ENCODE measurements at places on chromosomes 1 and 21.

GRCh38 chr1:179921981-179922872 lies 32.4 kb upstream of the CEP350 start:
- no peak for DNase-seq

DNA sequence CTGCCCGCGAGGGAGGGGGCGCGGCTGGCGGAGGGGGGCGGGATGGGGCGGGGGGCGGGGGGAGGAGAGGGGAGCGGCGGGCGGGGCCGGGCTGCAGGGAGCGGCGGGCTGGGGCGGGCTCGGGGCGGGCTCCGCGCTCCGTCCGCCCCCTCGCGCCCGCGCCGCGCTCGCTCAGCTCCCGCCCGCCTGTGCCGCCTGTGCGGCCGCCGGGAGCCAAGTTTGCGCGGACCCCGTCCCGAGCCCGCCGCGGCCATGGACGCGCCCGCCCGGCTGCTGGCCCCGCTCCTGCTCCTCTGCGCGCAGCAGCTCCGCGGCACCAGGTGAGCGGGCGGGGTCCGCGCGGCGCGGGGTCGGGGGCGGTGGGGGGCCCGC lies at the start of gene GABRD:
TSS of gene GABRD (plus strand) at position 174 of the 372 bp plus-strand sequence. CDS start at position 253, 79 bp downstream.
- no peak for DNase-seq

- no peak for DNase-seq
Observed at GRCh38 chr21:31318971-31319370, 25.1 kb downstream of the TIAM1 start.

DNA sequence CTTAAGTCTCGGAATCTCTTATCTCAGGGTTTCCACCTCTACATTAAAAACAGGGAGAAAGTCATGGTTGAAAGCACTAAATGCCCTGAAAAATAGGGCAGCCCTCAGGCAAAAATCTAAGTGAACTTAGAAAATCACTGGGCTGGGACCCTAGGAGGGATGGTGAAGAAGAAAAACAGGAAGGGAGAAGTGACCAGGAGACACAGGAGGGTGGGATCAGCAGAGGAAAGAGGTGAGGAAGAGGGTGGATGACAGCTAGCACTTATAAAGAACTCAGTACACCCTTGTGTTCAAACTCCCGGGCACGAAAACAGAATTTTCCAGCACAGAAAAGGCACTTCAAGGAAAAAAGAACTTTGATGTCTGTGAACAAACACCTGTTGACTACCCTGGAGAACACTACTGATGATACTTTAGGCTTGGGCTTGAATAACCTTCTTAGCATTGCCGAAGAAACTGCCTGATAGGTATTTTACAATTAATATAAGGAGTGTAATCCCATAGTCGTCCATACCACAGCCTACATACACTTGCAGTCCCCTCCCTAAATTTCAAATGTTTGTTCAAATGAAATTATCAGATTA lies 2.0 kb downstream of the CHML start:
- DNase-seq = no peak

GRCh38 chr1:83918688-83919285 lies 80.1 kb downstream of the TTLL7 start:
- no peak for DNase-seq

GRCh38 chr1:65509912-65510680 lies 89.6 kb downstream of the LEPR start:
- DNase-seq = no peak

- DNase-seq = no peak
Observed at GRCh38 chr1:71641903-71642302, 561.1 kb upstream of the ZRANB2 start.

GRCh38 chr1:229253151-229253974 lies 17.5 kb upstream of the RAB4A start:
- no peak for DNase-seq

DNA sequence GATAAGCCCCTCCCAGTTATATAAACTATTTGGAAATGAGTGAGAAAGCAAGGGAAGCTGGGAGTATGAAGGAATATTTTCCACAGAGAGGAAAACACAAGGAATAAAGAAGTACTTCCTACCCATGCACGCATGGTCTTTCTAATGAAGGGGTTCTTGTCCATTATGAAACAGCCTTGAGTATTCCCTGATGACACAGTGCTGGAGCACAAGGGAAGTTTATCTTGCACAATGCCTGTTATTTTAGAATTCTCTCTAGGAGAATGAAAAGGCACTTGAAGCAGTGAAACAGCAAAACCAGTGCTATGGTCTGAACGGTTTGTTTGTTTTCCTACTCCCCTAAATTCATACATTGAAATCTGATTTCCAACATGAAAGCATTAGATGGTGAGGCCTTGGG lies 38.6 kb upstream of the ADAMTS1 start:
- DNase-seq = no peak

DNA sequence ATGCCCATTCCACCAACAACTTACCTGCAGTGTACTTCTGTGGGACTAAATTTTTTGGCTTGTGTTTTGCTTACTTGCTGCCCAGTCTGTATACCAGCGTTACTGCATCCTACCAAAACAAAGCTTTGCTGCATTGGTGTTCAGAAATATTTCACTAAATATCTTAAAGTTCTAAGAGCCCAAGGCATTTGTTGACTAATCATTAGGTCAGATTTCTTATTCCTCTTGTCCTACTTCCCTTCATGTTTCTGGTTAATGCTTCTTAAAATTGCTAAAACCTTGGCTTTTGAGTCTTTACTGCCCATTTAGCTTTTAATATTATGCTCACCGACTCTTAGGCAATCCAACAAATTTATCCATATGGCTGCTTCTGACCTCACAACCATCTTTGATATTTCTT lies 161.8 kb downstream of the DPYD start:
- DNase-seq = no peak

DNA sequence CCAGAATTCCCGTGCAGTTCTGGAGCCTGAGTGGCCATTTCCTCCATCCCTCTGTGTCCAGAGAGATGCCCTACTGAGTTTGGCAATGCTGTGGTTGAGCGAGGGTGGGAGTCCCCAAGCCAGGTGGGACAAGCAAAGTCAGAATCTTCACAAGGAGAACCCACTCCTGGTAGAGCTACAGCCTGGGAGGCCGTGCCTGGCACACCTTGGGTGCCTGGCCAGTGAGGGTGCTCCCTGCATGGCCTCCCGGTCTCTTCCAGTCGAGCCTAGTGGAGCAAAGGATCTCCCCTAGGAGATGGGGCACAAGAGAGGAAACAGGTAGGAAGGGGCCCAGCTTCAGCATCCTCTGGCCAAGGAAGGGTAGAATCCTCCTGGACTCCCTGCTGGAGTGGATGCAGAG lies 57.9 kb downstream of the H3-3A start:
- no peak for DNase-seq

DNA sequence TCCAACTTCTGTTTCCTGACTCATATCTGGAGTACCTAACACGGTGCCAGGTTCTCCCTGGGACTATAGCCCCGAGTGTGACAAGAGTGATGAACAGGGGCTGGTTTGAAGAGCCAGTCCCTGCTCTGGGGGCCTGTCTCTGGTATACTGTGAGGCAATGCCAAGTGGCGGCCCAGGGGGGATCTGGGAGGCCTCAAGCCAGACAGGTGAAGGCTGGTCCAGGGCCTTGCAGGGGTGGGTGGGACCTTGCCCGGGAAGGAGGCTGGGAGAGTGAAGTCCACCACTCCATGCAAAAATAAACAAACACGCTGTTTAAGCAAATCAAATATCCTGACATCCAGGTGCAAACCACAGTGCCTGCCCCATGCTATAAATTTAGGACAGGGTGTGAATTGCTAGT lies 6.8 kb upstream of the PLXNA2 start:
- no peak for DNase-seq

DNA sequence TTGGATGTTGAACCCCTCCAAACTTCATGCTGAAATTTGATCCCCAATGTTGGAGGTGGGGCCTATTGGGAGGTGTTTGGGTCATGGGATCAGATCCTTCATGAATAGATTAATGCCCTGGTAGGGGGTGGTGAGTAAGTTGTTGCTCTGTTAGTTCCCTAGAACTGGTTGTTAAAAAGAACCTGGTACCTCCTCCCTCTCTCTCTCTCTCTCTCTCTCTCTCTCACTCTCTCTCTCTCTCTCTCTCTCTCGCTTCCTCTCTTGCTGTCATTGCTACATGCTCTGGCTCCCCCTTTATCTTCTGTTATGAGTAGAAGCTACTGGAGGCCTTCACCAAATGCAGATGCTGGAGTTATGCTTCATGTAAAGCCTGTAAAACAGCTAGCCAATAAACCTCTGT lies 498.2 kb upstream of the NR5A2 start:
- no peak for DNase-seq

DNA sequence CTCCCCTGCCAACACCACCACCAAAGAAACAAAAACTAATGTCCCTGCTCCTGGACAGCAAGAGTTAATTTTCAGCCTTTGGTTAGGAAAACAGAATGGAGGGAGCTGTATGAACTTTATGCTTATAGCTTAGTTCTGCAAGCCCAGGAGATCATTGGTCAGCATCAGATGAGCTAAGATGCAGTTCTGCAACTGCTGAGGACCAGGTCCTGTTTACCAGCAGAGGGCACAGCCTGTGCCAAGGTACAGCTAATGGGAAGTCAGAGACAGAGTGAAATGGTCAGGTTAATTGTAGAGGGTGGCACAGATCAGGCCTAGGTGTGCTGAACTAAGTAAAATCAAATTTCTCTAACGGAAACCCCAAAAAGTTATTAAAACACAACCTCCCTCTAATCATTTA lies 161.3 kb downstream of the ROR1 start:
- DNase-seq = no peak

DNA sequence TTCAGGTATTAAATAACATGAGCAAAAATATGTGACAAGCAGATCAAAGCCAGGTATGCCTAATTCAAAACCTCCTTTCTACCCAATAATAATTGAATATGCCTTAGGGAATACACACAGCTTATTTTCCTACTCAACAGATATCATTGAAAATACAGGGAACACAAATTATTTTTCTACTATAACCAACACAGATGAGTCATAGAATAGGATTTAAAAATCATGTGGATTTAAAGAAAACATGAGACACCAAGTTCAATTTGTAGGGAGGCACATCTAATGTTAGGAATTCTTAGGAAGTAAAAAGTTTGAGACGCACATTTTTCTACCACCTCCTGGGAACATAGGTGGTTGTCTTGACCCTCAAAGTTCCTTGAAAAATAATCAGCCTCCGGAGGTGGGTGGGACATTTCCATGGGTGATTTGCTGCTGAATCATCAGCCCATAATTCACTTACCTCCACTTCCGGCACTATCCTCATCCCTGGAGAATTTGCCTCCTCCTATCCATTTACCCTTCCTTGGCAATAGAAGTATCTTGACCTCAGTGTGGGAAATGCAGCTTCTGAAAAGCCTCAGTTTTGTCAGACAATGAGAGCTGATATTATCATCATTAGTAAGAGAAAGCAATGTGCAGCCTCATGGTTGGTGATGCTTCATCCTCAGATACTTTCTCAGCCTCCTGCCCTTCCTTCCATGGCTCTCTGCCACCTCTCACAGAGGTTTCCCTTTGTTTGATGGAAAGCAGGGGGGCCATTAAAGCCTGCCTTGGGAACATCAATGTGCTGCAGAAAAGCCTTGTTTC lies 33.5 kb upstream of the RGS4 start:
- DNase-seq = no peak

DNA sequence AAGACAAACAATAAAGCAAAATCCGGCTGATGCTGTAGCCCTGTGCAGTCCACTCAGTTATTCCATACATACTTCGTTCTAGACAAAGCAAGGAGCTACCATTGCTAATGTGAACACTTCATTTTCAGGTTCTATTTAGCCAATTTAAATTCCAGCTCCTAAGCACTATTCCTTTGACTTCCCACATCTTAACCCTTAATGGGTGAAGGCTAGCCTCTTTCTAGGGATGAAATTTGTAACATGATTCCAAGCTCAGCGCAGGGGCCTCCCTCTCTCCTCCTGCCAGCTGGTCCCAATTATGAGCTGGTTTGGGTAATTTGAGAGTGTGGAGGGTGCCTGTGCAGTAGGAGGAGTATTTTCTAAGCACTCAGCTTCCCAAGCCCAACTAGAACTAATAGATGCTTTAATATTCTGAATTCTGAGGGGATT lies 53.9 kb upstream of the PTGFRN start:
- DNase-seq = no peak

DNA sequence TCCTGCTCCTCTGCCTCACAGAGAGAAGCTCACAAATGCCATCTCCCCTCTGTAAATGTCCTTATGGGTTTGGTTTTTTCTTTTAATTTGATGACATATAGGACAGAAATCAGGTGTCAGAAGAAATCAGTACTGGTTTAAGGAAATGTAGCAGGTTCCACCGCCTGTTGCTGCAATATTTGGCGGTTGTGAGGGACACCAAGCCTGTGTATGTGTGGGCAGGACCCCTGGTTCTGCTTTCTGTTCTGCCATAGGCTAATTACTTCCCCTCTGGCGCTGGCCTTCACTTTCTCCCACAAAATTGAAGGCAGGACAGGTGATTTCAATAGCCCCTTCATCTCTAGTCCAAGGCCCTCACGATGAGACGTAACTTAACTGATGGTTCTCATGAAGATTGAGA lies 69.2 kb downstream of the PRDM2 start:
- no peak for DNase-seq

- DNase-seq = no peak
Observed at GRCh38 chr1:15940110-15941043, 35.5 kb downstream of the ZBTB17 start.

- no peak for DNase-seq
Observed at GRCh38 chr1:24203404-24203803, 16.3 kb upstream of the IFNLR1 start.

DNA sequence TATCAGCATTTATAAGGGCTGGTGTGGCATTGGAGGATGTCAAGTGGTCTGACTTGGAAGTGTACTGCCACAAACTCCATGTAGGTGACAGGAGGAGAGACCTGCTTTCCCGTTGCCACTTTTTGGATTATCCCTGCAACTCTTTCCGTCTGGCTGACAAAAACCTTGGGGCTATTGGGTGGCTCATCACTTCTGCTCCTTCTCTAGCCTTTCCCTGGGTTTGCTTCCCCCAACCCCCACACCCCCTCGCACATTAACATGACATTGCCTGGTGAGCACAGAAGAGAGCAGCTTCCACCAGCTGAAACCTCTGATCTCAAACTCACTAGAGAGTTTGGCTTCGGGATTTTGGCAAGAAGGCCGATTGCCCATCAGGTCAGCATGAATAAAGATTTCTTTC lies 39.2 kb downstream of the PROX1 start:
- no peak for DNase-seq

GRCh38 chr1:78277253-78277652 lies 213.5 kb upstream of the PTGFR start:
- DNase-seq = no peak

- DNase-seq = no peak
Observed at GRCh38 chr1:209797978-209798639, 7.8 kb downstream of the IRF6 start.

GRCh38 chr1:58979677-58980076 lies 195.8 kb upstream of the JUN start:
- DNase-seq = no peak

- no peak for DNase-seq
Observed at GRCh38 chr21:37452227-37452626, 85.7 kb downstream of the DYRK1A start.
